Naive B cell (primary cell): ENCODE measurements at places on chromosomes 11 and 22. TPM values are rescaled to one million over a fixed set of nuclear protein-coding genes. Genes with fewer than 3 reads are reported as not detected.

DNA sequence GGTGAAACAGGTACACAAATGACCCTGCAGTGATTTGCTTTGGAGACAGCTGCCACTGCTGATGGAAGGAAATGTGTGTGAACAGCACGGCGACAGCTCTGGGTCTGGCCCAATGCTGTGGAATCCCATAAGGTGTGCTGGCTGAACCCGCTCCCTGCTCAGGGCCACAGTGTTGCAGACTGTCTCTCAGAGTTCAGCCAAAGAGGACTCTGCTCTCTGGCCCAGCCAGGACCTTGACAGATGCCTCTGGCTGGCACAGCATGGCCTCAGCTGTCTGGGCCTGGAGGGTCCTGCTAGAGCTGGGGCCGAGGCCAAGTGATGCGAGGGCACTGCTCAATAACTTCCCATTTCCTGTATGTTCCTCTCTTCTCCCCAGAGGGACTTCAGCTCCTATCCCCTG, 5.3 kb upstream of the ABCC8 start:
- H3K27ac ChIP-seq: no peak overlapping the region
- no peak for DNase-seq
- no peak overlapping the region for H3K4me3 ChIP-seq
- H3K36me3 ChIP-seq: no peaks in the 10 kb centered on the region

GRCh38 chr22:37177221-37177620, 10.8 kb downstream of the C1QTNF6 start:
- H3K27ac ChIP-seq: no peak overlapping the region
- H3K4me3 ChIP-seq: no peak overlapping the region
- peaks cover 16% of the 10 kb centered on the region for H3K4me1 ChIP-seq
- no peaks in the 10 kb centered on the region for H3K36me3 ChIP-seq

- no peaks in the 10 kb centered on the region for H3K27me3 ChIP-seq
- peak overlapping the region; percentile 12 for H3K27ac ChIP-seq
- H3K36me3 ChIP-seq: no peaks in the 10 kb centered on the region
- no peak overlapping the region for H3K4me3 ChIP-seq
- no peak for DNase-seq
- no peaks in the 10 kb centered on the region for H3K4me1 ChIP-seq
Measured at GRCh38 chr22:23163665-23164064, 16.6 kb upstream of the BCR start.

C11orf87 gene
- polyA plus RNA-seq: not detected

SLC22A6 gene
- polyA plus RNA-seq: not detected

TMA7B gene
- polyA plus RNA-seq: 1.1 TPM

LMNTD2 gene
- 2.1 TPM for polyA plus RNA-seq

RBMXL2 gene
- not detected for polyA plus RNA-seq

SPON1 gene
- not detected for polyA plus RNA-seq

STK33 gene
- 5.5 TPM for polyA plus RNA-seq
